ENCODE measurements at places on chromosomes 1 and 21. TPM values are rescaled to one million over a fixed set of nuclear protein-coding genes. Genes with fewer than 3 reads are reported as not detected.

- DNase-seq: no peak
Measured at GRCh38 chr21:36073181-36073580, 3.4 kb downstream of the CBR1 start.

- no peak for DNase-seq
Measured at GRCh38 chr21:44713846-44714245, 2.5 kb upstream of the TSPEAR start.

The REN gene
- 3.1 TPM for total RNA-seq

DNA sequence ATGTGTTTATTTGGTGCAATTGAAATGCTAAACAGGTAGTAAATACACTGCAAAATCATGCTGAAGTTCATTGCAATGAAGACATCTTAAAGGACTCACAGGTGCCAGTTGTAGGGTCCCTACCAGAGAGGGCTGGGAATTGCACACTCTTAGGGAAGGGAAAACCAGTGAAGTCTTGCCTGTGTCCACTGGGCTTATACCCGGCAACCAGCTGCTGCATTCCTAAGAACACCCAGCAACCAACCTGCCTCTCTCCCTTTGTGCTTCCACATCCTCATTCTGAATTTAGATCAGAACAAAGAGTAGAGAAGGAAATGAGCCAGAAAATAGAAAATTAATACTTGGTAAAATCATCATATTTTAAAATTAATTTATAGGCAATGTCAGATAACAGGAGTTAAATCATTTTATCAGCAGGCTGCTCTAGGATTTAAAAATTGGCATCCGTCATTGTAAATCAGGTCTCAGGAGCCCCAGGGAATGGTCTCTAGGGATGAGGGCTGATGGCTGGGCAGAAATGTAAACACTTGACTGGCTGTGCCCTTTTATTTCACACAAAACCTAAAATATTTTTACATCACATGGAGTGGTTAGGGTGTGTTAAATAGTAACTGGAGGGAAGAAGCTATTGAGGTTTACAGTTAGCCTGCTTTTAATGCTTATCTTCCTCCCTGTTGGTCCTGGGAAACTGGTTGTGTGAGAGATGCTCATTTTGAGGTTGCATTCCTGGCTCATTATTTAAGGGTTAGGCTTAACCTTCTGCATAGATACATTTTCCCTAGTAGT, 31.3 kb downstream of the PTGFRN start:
- no peak for DNase-seq

The RHBG gene
- total RNA-seq: 0.26 TPM

- DNase-seq: no peak
Measured at GRCh38 chr1:240804475-240804874, 192.5 kb upstream of the GREM2 start.

The PCP4 gene
- not detected for total RNA-seq

DNA sequence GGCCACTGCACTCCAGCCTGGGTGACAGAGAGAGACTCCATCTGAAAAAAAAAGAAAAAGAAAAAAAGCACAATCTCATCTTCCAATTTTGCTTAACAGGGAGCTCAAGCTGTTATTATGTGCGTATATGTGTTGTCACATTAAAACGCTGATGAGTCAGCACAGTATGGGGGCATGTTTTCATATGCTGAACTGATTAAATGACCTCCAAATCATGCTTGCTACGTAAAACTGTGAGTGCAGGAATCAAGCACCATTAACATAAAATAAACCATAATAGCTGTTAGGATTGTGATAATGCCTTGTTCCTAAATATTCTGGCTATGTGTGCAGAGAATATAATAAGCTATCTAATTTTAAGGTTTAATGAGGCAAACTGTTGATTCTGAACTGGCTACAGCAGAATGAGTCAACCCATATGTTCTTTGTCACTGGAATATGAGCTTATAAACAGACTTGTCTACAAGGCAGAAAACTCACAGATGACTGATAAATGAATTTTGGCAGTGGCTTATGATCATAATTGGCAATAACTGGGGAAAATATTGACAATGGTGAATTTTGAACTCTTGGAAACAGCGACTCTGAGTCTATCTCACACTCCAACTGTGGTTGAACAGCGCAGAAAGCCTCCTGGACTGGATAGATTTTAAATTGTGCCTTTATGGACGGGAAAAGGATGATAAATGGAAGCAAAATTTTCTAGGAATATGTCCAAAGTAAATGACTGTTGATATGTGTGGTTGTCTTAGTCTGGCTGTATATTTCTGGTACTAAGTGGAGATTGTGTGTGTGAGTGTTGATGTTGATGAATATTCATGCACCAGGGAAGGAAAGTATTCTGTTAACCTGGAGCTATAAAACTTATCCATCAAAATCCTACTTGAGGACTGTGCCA, 75.5 kb downstream of the VCAM1 start:
- DNase-seq: peak; percentile 54

DNA sequence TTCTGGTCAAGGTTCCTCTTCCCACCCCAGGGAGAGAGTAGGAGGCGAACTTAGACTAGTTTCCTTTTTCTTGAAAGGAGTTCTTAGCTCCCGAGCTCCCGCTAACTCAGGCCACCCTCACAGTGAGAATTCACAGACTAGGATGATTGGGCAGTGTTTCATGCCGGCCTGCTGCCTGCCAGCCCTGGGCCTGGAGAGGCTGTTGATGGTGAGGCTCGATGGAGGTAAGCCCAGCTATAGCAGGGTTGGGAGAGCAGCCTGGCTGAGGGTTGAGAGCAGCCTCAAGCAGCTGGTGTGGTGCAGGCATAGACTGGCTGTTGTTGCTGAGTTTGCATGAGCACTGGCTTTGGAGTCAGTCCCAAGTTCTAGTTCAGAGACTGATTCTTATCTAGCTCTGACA, 274.4 kb downstream of the MATN1 start:
- no peak for DNase-seq

The HSD3B2 gene
- total RNA-seq: not detected

DNA sequence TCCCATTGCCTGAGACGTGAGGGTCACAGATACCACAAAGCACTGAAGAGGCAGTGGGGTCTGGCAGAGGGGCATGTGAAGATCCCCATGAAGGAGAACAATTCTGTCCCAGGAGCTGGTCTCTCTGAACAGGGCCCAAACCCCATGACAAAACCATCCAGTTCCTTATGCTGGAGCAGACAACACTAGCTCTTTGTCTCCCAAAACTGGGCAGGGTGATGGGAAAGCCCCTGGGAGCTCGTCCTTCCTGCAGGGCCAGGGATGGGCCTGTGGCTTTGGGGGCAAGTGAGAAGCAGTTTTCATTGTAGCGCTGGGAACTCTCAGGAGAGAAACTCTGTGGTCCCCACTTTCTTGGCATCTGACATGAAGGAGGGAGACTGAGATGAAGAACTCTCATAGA, 8.8 kb downstream of the ETV3L start:
- no peak for DNase-seq

- DNase-seq: no peak
Measured at GRCh38 chr1:5324883-5325282, 667.3 kb downstream of the NPHP4 start.

DNA sequence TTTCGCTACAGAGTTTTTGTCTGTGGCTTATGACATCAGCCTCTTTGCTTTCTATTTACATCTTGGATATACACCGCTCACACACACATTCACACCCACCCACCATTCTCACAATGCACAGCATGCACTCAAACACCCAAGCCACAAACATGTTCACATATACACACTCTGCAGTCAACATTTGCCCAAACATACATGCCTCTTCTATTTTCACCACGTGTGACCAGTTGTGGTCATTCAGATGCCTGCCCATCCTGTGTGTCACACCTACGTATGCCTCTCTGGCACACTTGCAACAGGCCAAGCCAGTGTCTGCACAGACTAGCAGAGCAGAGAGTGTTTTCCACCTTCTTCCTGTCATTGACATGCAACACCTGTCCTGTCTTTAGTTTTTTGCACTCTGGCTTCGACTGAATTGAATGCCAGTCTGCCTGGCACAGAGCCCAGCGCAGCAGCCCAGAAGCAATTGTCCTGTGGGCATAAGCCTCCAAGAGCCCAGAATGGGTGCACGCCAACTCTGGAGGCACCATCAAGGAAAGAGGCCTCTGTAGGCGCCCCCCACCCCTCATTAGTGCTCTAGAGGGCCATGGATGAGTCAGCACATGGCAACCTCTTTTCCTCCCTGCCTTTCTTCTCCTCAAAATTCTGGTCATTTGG, 37.7 kb upstream of the LRRN2 start:
- peak; percentile 44 for DNase-seq

- DNase-seq: no peak
Measured at GRCh38 chr1:178528953-178529335, 16.0 kb downstream of the TEX35 start.

The SPATA17 gene
- total RNA-seq: 3.8 TPM

GRCh38 chr1:167130829-167131510, 37.1 kb downstream of the STYXL2 start:
- DNase-seq: no peak

All from PC-3 (cell line).